ENCODE measurements at places on chromosomes 7 and 10. TPM values are rescaled to one million over a fixed set of nuclear protein-coding genes. Genes with fewer than 3 reads are reported as not detected.
A peak's percentile ranks its signal among the peaks of the same experiment; 100 is the strongest.

DNA sequence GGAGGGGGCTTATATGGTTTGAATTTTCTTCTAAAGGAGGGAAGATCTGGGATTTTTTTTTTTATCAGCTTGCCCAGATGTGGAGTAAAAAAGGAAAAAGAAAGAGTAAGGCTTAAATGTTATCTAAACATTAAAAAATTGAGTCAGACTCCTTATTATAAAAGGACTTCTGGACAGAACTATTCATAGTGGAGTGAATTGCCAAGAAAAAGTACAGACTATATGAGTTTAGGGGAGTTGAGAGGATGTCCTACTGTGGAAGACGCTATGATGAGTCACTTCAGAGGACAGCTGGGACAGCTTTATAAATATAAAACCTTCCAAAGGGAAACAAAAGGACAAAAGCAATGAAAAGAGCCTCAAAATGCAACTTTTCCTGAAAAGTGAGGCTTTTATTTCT, 73.0 kb downstream of the TFPI2 start:
- no peaks in the 10 kb centered on the region for H3K27me3 ChIP-seq
- no peak overlapping the region for H3K27ac ChIP-seq

GRCh38 chr7:27961255-27961654, 219.3 kb downstream of the JAZF1 start:
- no peak overlapping the region for H3K27ac ChIP-seq
- peaks cover 4% of the 10 kb centered on the region for H3K36me3 ChIP-seq
- H3K27me3 ChIP-seq: peaks cover 4% of the 10 kb centered on the region

- H3K36me3 ChIP-seq: peaks cover 22% of the 10 kb centered on the region
- peaks cover 20% of the 10 kb centered on the region for H3K4me1 ChIP-seq
- no peak for DNase-seq
- H3K27me3 ChIP-seq: no peaks in the 10 kb centered on the region
- no peak overlapping the region for H3K4me3 ChIP-seq
These were observed 196.8 kb downstream of the RNLS start for GRCh38 chr10:88386204-88386788.

DNA sequence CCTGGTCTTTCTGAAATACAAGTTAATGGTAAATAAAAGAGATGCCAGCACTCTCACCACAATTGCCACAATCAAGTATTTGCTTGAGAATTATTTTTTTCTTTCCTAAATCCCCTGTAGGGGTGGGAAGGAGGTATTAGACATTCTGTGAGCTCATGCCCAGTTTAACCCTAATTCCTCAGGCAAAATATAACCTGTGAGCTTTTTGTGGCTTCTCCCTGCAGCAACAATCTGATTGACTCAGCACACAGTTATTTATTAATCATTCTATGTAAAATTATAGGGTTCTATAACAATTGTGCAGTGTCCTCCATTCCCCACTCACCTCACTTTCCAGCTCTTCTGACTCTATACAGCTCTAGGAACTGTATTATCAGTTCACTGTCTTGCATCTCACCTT, 66.3 kb downstream of the GLI3 start:
- H3K27me3 ChIP-seq: no peaks in the 10 kb centered on the region
- no peaks in the 10 kb centered on the region for H3K36me3 ChIP-seq
- DNase-seq: no peak
- H3K27ac ChIP-seq: no peak overlapping the region
- no peak overlapping the region for H3K4me3 ChIP-seq

- H3K27me3 ChIP-seq: no peaks in the 10 kb centered on the region
- peak overlapping the region; percentile 88 for H3K27ac ChIP-seq
- no peak for DNase-seq
- H3K4me3 ChIP-seq: peak overlapping the region; percentile 62
- peaks cover 59% of the 10 kb centered on the region for H3K4me1 ChIP-seq
- peaks cover 16% of the 10 kb centered on the region for H3K36me3 ChIP-seq
These were observed 2.9 kb upstream of the MTPN start for GRCh38 chr7:135980012-135980551.

DNA sequence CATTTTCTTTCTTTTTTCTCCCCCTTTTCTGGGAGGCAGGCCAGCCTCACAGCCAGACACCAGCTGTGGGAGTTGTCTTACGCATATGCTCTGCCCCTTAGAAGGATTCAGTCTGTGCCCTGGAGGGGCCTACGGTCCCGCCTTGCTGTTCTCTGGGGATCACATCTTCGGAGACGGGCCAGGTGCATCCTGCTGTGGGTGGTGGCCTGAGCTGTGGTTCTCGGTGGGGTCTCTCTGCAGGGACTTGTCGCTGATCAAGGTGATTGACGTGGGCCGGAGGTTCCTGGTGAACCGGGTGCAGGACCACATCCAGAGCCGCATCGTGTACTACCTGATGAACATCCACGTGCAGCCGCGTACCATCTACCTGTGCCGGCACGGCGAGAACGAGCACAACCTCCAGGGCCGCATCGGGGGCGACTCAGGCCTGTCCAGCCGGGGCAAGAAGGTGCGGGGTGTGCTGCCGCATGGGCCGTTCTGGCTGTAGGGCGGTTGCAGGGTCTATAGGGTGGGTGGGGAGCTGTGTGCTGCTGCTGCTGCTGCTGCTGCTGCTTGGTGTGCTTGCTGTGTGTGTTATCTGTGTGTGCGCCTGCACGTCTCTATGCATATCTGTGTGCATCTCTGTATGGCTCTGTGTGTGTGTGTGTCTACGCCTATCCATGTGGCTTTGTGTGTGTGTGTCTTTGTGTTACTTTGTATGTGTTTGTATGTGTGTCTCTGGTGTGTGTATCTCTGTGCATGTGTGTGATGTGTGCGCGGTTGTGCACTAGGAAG, 17.9 kb downstream of the PFKFB3 start:
- no peaks in the 10 kb centered on the region for H3K27me3 ChIP-seq
- H3K36me3 ChIP-seq: peaks cover 71% of the 10 kb centered on the region
- DNase-seq: no peak

DNA sequence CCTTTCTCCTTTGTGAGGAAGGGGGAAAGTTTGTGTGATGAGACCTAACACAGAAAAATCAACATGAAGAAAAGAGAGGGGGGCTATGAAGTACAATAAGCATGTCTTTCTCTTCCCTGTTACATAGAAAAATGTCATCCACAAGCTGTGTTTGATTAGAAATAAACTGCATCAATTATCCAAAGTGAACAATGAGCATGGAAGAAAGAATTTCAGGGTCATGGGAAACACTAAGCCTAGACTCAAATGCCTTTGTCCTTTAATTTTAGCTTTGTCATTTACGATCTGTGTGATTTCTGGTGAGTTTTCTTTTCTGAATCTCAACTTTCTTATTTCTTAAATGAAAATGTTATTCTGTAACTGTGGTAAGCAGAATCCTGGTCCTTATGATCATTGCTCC, 121.0 kb downstream of the GNAI1 start:
- no peaks in the 10 kb centered on the region for H3K27me3 ChIP-seq
- H3K4me1 ChIP-seq: no peaks in the 10 kb centered on the region
- DNase-seq: no peak
- H3K27ac ChIP-seq: no peak overlapping the region
- H3K4me3 ChIP-seq: no peak overlapping the region

- peaks cover 24% of the 10 kb centered on the region for H3K36me3 ChIP-seq
- H3K27me3 ChIP-seq: no peaks in the 10 kb centered on the region
- H3K4me3 ChIP-seq: peak overlapping the region; percentile 75
These were observed 517 bp downstream of the ITGB1 start for GRCh38 chr10:32957341-32958084.

DNA sequence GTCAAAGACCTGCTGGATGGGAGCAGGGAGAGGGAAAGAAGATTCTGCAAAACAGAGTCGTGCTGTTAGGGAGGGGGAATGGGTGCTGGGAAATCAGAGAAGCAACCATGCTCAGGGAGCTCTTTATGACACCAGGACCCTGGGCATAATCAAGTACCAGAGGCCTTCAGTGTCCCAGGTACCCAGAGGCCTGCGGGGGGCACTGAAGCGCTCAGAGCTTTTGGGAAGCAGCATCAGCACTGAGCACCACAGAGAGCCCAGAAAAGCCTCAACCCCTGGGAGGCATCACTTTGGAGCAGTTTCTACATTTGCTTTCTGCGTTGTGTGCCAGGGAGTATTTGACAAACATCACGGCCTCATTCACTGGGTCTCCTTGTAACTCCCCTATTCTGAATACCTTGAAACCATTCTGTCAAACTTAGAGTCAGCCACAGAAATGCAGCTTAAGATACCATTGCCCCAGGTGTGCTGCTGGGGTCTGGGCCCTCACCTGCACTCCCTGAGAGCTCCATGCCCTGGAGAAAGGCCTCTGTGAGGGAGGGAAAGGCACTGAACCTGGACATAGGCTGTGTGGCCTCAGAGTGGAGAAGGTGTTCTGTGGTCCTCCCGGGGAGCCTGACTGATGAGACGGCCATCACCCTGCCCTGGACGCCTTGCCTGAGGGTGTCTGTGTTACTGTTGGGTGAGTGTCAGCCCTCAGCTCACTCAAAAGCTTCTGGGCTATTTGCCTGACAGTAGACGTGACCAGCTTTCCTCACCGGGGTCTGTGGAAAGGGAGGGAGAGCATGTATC, 37.1 kb downstream of the CXCL12 start:
- H3K27ac ChIP-seq: no peak overlapping the region
- no peaks in the 10 kb centered on the region for H3K4me1 ChIP-seq
- DNase-seq: no peak
- H3K27me3 ChIP-seq: no peaks in the 10 kb centered on the region
- H3K36me3 ChIP-seq: no peaks in the 10 kb centered on the region
- H3K4me3 ChIP-seq: no peak overlapping the region

GRCh38 chr7:84100866-84101265, 93.7 kb downstream of the SEMA3A start:
- no peak overlapping the region for H3K4me3 ChIP-seq
- no peaks in the 10 kb centered on the region for H3K36me3 ChIP-seq
- no peak overlapping the region for H3K27ac ChIP-seq
- no peaks in the 10 kb centered on the region for H3K4me1 ChIP-seq

DNA sequence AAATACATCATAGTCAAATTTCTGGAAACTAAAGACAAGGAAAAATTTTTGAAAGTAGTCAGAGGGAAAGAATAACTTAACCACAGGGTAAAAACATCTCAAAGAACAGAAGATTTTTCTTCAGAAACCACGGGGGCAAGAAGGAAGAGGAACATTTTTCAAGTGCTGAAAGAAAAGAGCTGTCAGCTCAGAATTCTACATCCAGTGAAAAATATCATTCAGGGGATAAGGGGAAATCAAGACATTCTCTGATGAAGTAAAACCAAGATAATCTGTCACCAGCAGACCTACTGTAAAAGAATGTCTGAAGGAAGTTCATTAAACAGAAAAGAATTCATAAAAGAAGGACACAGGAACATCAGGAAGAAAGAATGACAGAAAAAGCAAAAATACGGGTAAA, 111.2 kb upstream of the TMEM72 start:
- no peaks in the 10 kb centered on the region for H3K4me1 ChIP-seq
- no peaks in the 10 kb centered on the region for H3K36me3 ChIP-seq
- no peak overlapping the region for H3K4me3 ChIP-seq
- peaks cover 11% of the 10 kb centered on the region for H3K27me3 ChIP-seq
- H3K27ac ChIP-seq: no peak overlapping the region

DNA sequence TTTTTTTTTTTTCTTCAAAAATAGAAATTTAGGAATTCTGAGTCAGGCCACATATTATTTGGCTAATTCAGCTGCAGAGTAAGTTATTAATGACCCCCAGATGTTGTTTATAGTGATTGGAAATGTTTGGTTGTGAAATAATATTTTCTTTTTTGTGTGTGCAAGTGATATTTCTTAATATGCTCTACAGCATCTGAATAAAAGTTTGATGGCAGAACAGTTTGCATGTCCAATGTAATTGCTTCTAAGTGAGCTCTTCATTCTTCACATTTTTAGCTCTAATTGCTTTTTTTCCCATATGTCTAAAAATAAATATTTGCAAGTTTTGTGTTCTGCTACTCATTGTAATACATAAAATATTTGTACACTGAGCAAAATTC, 116.0 kb downstream of the ARID5B start:
- peaks cover 58% of the 10 kb centered on the region for H3K36me3 ChIP-seq
- peaks cover 64% of the 10 kb centered on the region for H3K4me1 ChIP-seq
- no peak for DNase-seq

DNA sequence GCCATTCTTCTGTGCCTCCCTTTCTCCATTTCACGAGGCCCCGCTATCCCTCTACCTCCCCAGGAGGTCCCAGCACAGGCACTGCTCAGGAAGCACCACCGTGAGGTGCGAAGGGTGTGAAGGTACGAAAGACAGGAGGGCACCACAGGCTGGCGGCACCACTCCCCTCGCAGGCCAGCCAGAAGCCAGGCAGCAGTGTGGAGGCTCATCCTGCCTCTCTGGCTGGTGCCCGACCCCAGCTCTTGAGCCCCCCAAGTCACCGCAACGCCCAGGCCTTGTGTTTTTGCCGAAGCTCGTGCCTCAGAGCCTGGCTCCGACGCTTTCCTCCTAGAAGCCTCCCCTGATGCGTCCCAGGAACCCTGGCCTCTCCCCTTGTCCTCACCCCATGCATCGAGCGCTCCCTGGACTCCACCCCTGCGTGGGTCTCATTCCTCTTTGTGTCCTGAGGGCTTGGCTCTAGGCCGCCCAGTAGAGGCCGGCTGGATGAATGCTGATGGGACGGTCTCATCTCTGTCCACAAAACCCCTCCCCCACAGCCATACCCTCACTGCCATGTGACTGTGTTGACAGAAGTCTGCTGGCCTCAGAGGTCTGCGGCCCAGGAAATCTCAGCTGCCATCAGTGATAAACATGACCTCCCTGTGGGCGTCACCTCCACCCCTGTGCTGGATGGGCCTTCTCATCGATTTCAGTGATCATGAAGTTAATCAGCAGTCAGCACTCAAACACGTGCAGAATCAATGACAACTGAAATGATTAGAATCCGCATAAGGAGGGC, 19.3 kb downstream of the BRI3 start:
- no peak overlapping the region for H3K27ac ChIP-seq
- H3K27me3 ChIP-seq: no peaks in the 10 kb centered on the region
- H3K4me3 ChIP-seq: no peak overlapping the region
- no peak for DNase-seq

DNA sequence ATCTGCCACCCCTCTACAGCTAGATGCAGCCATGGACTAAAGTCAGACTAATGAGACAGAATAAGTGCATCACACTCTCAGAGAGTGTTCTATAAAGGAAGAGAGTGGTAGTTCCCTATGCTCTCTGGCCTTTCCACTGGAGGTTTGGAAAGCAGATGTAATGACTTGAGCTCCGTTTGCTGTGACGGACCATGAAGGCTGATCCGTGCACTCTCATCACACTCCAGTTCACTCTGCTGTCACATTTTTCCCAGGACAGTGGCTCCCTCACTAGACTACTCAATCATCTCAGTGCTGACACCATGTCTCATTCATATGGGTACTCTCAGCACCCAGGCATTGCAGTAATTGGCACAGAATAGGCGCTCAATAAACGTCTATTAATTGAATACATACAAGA, 20.4 kb downstream of the TRDMT1 start:
- no peaks in the 10 kb centered on the region for H3K4me1 ChIP-seq
- H3K4me3 ChIP-seq: no peak overlapping the region
- no peak for DNase-seq
- H3K27ac ChIP-seq: no peak overlapping the region
- peaks cover 2% of the 10 kb centered on the region for H3K36me3 ChIP-seq
- H3K27me3 ChIP-seq: no peaks in the 10 kb centered on the region

GRCh38 chr7:107201795-107202450, 33.1 kb downstream of the HBP1 start:
- peaks cover 55% of the 10 kb centered on the region for H3K36me3 ChIP-seq
- H3K4me1 ChIP-seq: no peaks in the 10 kb centered on the region
- H3K27ac ChIP-seq: no peak overlapping the region

- peaks cover 67% of the 10 kb centered on the region for H3K4me1 ChIP-seq
- H3K27ac ChIP-seq: peak overlapping the region; percentile 87
- peak overlapping the region; percentile 94 for H3K4me3 ChIP-seq
- no peaks in the 10 kb centered on the region for H3K27me3 ChIP-seq
- DNase-seq: peak; percentile 80
- H3K36me3 ChIP-seq: peaks cover 71% of the 10 kb centered on the region
These were observed 172.6 kb downstream of the FAM107B start for GRCh38 chr10:14601872-14602725.

TMEM213 gene
- 1.1 TPM for total RNA-seq

PRR15 gene
- total RNA-seq: not detected

TSPAN15 gene
- 9.0 TPM for total RNA-seq

CYP3A7 gene
- total RNA-seq: not detected

FAM241B gene
- 3.2 TPM for total RNA-seq

ZNF775 gene
- total RNA-seq: 6.4 TPM

Data from activated CD4-positive, alpha-beta memory T cell treated with anti-CD3 and anti-CD28 coated beads, Interleukin-2, amount 10 ng/mL, durations not matched to agents 7 days and 5 days (primary cell).